Keratinocyte (primary cell): ENCODE measurements at places on chromosomes 5 and 9. TPM values are rescaled to one million over a fixed set of nuclear protein-coding genes. Genes with fewer than 3 reads are reported as not detected.

ZBED3 gene
- polyA plus RNA-seq, result 0.50 to 0.59 TPM (median 0.58 TPM) in 3 replicates

ADAMTS16 gene
- polyA plus RNA-seq, result not detected in 3 replicates

TEK gene
- polyA plus RNA-seq, result 0.01 to 0.05 TPM (median 0.03 TPM) in 3 replicates

- DNase-seq, result no peak
Measured at GRCh38 chr5:164742025-164742424, 1236.6 kb downstream of the MAT2B start.
